ENCODE measurements at places on chromosomes 16 and 17.

DNA sequence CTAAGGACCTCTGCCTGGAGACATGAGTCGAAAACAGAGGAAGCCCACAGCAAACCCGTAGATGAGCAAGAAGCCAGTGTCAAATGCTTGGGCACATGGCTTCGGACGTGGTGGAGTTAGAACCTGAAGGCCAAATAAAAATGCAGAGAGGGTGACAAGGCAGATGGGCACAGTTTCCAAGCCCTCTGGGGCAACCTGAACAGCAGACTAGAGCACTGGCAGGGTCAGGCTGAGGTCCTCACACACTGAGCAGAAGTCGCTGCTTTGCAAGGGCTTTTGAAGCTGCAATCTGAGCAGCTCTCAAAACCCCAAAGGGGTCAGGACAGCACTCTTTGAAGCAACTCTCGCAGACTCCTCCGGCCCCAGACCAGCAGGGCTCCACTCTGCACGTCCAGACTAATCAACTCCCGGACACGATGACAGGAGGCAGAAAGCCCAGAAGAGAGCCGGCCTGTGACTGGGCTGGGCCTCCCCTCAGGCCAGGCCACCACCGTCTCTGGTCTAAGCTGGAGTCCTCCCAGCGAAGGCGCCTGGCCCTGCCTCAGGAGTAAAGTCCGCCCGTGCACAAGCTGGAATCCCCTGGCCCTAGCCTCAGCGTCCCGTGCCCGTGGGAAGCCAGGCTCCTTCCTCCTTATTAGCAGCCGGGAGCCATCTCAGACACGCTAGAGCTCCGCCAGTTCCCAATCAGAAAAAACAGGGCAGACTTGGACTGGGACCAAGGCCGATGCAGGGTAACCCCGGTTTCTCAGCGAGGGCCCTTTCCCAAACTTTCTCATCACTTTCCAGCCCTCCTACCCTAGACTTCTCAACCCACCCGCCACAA lies 924 bp downstream of the SMARCD2 start:
- DNase-seq, result peak; percentile 34

DNA sequence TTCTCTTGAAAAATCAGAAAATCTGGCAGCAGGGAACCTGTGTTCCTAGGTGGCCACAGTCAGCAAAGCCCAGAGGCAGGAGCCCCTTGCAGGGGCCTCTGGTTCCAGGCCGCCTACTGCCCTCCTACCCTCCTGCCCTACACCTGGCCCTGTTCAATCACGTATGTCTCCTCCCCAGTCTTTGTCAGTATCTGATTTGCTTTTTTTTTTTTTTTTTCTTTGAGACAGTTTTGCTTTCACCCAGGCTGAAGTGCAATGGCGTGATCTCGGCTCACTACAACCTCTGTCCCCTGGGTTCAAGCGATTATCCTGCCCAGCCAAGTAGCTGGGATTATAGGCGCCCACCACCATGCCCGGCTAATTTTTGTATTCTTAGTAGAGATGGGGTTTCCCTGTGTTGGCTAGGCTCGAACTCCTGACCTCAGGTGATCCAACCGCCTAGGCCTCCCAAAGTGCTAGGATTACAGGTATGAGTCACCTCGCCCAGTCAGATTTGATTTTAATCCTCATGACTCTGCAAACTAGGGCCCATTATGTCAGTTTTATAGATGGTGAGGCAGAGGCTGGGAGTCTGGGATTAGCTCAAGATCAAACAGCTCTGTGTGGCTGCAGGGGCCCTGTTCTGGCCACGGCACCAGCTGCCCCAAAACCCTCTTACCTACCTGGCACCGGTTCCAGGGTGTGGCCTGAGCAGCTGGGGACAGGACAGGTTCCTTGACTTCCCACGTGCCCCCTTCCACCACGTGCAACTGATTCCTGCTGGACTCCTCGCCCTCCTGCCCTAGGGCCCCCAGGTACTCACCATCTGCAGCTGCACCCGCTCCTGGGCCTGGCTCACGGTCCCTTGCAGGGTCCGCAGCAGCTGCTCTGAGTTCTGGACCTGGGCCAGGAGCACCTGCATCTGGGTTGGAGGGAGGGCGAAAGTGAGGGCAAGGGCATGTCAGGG lies 14.7 kb downstream of the RABEP2 start:
- no peak for DNase-seq

DNA sequence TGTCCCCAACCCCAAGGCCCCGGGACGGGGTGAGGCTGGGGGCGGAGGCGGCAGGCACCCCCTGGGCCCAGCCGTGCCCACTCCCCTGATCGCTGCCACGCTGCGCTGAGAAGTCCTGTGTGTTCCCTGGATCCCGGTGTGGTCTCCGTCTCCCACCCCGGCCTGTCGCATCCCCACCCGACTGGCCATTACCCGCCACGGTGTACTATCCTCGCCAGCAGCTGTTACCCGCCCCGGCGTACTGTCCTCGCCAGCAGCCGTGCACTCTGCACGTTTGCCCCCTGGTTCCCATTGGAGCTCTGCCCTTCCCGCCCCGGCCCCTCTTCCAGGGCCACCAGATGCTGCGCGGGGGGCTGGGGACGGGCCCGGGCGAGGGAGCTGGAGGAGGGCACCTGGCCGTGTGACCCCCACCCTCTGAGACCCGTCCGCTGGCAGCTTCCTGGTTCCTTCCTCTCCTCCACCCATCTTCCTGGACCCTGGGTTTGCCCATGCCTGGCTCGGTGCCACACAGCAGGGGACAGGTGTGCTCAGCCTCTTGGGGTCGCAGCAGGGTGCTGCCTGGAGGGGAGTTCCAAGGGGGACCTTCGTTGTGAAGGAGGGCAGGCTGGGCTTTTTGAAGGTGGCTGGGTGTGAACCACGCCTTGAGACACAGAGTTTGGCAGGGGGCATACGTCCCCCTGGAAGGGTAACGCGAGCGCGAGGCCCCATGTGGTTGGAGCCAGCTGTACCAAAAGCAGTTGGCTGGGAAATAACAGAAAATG lies 19.7 kb downstream of the BAHCC1 start:
- DNase-seq, result no peak

GRCh38 chr17:34671191-34671590 lies 91.8 kb downstream of the TMEM132E start:
- no peak for DNase-seq

GRCh38 chr16:67517661-67518423 lies 10.8 kb upstream of the RIPOR1 start:
- DNase-seq, result no peak

DNA sequence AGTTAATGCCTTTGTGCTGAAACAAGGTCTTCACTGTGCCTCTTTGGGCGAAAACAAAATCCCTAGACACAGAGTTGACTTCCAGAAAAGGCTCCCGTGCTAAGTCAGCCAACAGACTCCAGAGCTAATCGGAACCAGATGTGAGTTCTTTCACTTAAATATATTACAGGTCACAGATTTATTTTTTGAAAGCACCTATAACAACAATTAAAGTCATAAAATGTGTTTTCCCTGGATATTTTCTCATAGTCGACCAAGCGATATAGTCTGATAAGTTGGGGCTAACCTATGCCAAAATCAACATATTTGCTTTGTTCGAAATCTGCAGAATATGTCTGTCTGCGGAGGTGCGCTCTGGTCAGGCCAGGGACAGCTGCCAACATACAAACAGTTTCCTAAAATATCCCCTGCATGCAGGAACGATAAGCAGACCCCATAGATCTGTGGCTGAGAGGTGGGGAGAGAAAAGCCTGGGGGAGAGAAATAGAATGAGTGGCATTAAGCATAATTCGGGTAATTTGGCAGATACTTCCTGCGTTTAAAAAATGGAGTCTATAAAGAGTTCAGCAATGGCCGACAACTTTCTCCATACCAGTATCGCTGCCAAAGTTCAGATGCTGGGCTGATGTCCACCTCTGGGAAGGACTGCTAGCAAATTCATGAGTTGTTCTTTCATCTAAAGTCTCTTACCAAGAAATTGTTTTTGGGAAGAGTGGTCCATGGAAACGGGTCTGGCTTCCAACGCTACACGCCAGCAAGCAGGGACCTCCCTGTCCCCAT lies 50.8 kb upstream of the MYH10 start:
- no peak for DNase-seq

GRCh38 chr16:54325616-54326265 lies 39.2 kb upstream of the IRX3 start:
- no peak for DNase-seq

- no peak for DNase-seq
Measured at GRCh38 chr17:12007466-12007865, 10.2 kb upstream of the ZNF18 start.

DNA sequence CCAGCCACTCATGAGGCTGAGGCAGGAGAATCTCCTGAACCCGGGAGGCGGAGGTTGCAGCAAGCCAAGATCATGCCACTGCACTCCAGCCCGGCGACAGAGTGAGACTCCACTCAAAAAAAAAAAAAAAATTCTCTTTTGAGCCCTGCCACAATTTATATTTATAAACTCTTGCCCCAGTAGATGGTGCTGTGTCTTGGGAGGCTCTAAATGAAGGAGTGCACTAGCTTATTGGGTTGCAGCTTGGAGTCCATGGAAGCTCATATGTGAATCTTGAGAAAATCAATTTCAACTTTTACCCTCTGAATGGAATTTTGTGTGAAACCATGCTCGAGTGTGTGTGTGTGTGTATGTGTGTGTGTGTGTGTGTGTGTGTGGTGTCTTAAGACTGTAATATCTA lies 420.1 kb downstream of the HS3ST4 start:
- DNase-seq, result no peak

DNA sequence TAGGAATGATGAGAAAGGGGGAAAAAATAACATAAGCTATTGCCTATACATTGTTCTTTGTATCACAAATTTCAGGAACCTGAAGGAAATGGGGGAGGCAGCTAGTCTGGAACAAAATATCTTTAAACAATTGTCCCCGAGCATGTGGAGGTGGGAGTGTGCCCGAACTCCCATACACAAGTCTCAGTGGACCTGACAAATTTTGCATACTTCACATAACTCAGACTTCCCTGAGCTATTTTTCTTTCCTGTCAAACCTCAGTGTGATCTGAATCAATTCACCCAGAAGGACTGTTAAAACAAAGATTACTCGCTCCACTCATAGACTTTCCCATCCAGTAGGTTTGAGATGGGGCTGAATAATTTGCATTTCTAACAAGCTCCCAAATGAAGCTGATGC lies 1.6 kb upstream of the XPO6 start:
- DNase-seq, result no peak

DNA sequence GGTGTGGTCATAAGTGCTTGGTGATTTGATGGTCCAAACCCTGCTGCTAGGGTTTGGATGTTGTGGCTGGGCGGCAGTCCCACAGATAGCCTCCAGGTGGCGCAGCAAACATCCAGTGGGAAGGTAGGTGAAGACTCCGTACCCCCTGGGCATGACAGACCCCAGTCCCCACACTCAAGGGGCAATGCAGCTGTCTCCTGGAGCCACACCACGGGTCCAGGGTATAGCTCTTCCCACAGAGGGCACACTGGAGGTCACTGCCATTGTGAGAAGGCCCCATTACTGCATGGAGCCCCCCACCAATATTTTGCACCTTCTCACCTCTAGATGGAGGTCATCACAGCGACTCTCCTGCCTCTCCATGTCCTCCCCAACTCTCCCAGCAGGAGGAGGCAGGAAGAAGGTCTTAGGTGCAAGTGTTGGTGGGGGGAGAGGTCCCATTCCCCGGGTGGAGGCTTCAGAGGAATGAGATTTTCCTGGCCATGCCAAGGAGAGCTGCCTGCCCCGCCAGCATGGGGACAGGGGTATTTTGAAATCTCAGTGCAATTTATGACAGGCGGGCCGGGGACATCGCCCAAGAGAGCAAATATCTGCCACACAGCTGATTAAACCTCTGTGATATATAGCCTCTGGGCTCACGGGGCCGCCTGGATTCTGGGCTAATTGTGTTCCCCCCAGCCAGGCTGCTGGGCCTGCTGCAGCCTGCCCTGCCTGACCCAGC lies 17.1 kb upstream of the C17orf113 start:
- DNase-seq, result peak; percentile 85

DNA sequence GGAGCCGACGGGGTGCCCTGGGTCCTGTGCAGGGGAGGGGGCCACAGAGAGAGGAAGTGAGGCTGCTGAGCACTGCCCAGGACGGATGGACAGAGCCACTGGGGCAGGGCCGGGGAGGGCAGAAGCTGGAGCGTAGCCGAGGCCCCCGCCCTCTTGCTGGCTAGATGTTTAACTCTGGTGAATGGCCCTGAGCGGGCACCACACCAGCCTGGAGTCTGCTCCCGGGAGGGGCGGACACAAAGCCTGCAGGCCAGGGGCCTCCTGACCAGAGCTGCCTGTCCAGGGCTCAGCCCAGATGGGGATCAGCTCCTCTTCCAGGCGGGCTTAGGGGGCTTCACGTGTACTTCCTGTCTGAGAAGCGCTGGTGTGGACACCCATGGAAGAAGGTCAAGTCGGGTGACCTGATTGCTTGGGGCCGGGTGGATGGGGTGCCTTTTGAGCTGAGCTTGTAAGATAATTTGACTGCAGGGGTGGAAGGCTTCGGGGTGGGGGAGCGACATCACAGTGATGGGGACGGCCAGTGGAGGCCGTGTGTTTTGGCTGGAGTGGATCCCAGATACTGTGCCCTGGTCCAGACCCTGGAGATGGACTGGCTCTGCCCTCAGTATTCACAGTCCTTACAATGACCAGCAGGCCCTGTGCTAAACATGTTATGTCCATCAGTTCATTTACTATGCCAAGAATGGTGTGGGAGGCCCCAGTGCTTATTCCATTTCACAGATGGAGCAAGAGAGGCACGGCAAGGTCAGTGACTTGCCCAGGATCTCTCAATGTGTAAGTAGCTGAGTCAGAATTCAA lies 33.7 kb upstream of the CIBAR2 start:
- DNase-seq, result no peak

GRCh38 chr16:86484240-86484639 lies 26.1 kb upstream of the FOXF1 start:
- no peak for DNase-seq

DNA sequence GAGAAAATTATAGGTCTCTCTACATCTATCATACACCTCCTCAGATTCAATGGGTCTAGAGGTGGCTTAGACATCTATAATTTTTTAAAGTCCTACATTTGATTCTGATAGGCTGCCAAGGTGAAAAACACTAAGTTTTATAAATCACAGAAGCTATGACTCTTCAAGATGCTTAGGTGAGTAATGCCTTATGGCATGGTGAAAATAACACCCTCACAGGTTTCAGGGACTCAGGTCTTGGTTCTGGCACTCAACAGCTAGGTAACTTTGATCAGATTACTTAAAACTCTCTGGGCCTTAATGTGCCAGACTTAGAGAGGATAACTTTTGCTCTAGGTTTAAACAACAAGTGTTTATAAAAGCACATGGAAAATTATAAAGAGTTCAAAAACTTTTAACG lies 2.0 kb upstream of the COX10 start:
- DNase-seq, result no peak

DNA sequence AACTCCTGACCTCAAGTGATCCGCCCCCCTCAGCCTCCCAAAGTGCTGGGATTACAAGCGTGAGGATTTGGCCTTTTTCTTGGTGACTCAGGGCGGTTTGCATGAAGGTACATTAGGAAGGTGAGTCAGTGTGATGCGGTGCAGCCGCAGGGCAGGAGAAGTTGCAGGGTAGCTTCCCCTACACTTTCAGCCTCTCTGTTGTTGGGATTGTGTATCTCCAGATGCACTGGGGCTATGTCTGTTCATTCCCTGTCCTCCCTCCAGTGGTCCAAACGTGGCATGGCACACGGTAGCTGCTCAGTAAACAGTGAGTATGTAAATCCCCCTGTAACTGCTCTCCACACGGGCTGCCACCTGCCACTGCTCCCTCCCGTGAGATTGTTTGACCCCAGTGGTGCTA lies 109.1 kb upstream of the CDC42EP4 start:
- DNase-seq, result no peak

Measured in stimulated activated CD4-positive, alpha-beta T cell treated with anti-CD3 and anti-CD28 coated beads, Interleukin-2, amount 100 ng/mL, for 24 hours (primary cell).